Stimulated activated CD4-positive, alpha-beta T cell treated with anti-CD3 and anti-CD28 coated beads, Interleukin-2, amount 100 ng/mL, for 4 hours (primary cell): ENCODE measurements at places on chromosomes 3 and 15.

DNA sequence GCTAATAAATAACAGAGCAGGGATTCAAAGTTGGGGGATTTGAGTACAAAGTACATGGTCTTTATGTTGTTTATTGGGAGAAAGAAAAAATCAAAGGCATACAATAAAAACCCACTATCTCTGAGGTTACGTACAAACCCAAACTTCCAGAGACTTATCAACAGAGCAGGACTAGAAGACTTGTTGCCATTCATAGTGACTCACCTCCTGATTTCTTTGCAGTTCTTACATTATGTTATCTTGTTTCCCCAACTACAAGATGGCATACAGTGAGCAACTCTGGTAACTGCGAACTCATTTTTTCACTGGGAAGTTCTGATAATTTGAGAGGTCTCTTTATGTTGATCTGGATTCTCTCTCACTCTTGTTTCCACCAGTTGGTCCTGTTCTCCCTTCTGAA, 80.6 kb upstream of the ETV5 start:
- no peak for DNase-seq

- DNase-seq = no peak
These were observed 41.8 kb downstream of the SMAD3 start for GRCh38 chr15:67107014-67107812.

DNA sequence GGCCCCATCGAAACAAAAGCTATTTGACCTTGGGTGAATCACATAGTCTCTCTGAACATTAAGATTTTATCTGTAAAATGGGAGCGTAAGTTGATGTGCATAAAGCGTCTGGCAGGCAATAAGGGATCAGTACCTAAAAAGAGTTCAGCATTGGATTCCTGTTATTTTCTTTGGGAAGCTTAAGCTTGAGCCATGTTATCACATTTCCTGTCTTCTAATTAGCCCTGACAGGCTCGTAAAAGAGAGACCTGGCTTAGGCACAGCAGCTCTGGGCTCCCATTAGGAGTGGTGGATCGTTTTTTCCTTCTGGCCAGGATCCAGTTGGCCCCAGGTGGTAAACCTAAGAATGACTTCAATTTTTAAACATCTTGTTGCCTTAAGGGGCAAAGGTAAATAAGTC, 26.0 kb upstream of the CA12 start:
- no peak for DNase-seq

GRCh38 chr3:143648708-143649107, 199.6 kb downstream of the SLC9A9 start:
- DNase-seq = no peak

GRCh38 chr15:34616613-34617012, 33.2 kb upstream of the GOLGA8B start:
- DNase-seq = no peak

DNA sequence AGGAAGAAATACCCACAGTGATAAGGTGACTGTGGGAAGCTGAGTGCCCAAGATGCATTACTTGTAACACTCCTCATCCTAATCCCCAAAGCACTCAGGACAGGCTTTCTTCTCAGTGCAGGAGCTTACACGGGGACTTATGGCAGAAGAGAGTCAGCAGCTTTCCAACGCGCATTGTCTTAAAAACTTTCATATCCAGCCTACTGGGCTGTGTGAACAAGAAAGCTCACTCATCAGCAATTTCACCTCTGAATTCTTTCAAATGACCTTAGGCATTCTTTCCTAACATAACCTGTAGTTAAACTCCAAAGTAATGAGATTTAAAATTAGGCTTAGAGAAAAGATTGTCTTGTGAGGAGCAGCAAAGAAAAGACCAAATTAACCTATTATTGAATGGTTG, 132.3 kb downstream of the KCNAB1 start:
- no peak for DNase-seq

DNA sequence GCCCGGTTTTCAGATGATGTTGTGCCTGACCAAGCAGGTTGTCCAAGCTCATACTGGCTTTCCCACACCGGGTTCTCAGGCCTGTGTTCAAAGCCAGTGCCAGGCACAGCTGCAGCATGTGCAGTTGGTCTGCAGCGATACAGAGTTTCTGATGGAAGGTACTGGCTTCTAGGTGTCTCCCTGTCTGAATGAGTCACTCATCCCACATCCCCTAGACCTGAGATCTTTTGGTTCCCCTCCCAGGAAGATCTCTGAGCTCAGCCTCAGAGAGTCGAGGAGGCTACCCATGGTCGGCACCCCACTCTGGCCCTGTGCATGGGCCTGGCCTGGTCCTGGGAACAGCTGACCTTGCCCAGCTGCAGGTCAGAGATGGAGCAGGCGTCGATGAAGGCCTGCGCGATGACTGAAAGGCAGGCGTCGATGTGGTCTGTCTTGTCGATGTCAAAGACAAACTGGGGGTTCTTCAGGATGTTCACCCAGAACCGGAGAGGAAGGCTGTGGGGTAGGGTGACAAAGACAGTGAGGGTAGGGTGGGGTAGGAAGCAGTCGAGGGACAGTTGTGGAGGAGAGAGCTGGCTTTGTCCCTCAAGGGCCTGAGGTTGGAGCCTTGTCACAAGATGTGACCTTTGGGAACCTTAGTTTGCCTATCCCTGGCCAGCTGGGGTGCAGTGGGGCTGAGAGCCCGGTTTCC, 15.3 kb downstream of the H1-8 start:
- DNase-seq = no peak

GRCh38 chr15:82663186-82663600, 16.0 kb upstream of the CPEB1 start:
- no peak for DNase-seq

- no peak for DNase-seq
These were observed 44.0 kb downstream of the CCDC54 start for GRCh38 chr3:107421170-107421792.

GRCh38 chr3:12975748-12976522, 97.3 kb downstream of the IQSEC1 start:
- no peak for DNase-seq

- no peak for DNase-seq
These were observed 24.4 kb downstream of the ZNF710 start for GRCh38 chr15:90025489-90026033.

DNA sequence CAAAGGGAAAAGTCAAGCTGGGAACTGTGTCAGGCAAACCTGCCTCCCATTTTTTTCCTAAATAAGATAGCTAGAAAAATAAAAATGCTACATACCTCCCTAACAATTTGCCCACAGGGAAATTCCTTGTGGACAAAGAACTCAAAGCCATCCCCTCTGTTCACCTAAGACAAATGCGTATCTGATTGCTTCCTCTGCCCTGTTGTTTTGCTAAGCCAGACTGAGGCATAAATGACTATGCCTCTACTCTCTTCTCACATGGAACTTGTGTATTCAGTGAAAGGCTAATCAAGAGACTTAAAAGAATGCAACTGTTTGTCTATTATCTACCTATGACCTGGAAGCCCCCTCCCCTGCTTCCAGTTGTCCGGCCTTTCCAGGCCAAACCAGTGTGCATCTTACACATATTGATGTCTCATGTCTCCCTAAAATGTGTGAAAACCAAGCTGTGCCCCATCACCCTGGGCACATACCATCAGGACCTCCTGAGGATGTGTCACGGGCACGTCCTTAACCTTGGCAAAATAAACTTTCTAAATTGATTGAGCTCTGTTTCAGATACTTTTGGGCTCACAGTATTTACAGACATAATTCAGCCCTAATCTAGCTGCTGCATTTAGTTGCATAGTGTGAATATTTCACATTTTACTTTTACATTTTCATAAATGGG, 15.8 kb downstream of the CHD2 start:
- DNase-seq = no peak

DNA sequence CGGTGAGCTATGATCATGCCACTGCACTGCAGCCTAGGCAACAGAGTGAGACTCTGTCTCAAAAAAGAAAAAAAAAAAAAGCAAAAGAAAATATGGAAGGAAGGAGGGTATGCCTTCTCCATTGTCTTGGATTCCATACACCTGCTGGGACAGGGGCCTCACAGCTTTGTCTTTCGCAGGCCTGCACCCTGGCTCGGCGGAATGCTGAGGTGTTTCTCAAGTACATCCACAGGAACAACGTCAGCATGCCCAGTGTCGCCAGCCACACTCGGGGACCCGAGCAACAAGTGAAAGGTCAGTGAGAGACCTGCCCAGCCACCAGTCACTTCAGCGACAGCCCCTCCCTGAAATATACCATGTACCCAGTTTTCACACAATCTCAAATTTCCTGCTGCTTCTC, 288.5 kb upstream of the UMPS start:
- DNase-seq = no peak

DNA sequence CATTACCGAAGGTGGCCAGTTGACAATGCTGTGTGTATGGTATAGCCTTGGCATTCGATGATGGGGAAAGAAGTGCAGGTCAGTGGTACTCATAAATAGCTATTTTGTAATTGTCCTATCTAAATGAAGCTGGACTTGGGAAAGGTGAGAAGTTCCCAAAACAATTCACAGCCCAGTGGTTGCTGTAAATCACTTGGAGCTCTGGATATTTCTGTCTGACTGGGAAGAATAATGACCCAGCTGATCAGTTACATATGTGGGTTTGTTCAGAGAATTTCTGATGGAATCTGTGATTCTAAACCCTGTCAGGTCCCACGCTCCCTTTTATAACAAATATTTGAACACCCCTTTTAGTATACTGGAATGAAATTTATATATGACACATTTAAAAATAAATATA, 133.9 kb upstream of the PFN2 start:
- DNase-seq = no peak

DNA sequence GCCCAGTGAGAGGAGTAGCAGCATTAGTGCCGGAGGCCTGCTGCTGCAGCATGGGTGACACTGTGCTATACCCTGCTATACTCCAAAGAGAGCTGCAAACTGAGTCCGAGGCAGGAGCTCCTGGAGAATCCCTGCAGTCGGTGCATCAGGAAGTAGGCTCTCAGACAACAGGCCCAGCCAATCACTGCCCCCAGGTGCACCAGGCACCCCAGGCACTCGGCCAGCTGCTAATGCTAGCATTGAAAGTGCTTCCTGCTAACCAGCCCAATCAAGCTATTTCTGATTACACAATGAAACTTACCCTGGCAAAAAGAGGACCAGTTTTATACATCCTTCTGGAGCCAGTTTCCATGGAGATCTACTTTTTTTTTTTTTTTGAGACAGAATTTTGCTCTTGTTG, 45.6 kb upstream of the IREB2 start:
- DNase-seq = no peak

DNA sequence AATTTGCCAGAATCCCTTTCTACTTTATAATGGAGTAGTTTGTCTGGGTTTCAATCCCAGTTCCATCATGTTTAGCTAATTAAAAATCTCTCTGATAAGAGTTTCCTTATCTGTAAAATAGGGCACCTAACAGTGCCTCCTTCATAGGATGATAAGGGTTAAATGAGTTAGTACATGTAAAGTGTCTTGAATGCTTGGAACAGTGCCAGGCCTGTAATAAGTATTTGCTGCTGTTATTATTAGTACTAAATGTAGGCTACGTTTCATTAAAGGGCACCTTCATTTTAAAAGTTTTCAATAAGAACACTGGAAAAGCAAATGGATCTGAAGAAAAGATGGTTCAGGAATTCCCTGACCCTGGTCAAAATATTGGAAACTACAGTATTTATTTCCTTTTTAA, 11.8 kb upstream of the SLC2A2 start:
- no peak for DNase-seq

GRCh38 chr15:68525815-68526214, 53.0 kb upstream of the CORO2B start:
- DNase-seq = no peak

DNA sequence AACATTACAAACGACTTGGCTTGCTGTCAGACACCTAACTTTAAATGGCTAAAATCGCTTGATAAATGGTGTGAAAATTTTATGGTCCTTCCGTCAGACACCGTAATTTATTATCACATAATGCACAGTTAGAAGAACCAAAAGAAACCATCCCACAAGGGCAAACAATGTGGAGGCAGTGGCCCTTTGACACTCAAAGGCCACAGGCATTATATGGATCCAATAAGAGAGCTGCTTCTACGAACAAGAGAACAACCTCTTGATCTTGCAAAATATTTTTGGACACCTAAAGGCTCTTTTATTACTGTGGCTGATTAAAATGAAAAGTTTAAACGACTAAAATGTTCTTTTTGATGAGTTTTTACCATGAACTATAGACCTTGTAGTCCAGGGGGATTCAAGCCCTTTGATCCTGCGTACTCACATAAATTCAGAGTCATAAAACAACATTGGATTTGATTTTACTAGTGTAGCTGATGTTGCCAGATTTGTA, 202.8 kb downstream of the FMN1 start:
- DNase-seq = no peak

DNA sequence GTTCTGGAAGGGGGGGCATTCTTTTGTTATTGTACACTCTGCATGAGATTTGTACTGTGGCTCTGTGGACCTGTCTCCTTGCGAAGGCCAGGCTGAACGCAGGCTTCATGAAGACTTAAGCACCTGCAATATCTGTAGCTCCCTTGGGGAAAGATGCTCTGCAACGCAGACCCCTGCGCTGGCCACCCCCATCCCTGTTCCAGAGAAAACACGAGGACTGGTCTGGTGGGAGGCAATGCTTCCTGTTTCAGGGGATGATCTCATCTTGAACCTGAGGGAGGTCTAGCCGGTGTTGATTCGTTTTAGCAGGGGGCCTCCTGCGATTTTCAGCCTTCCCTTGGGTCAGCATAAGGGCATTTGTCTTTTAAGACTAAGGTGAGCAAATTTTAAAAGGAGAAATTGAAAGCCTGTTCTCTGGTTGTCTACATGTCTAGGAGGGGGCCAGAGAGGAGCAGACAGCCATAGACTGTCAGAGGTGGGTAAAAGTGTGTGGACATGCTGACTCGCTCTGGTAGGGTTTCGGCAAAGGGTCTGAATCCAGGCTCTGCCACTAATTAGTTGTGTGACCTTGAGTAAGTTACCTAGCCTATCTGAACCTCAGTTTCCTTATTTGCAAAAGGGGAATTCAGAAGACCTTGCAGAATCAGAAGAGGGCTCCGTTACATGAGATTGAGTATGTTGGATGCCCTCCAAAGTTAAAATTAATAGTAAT, 80.9 kb upstream of the RASGRF1 start:
- no peak for DNase-seq

DNA sequence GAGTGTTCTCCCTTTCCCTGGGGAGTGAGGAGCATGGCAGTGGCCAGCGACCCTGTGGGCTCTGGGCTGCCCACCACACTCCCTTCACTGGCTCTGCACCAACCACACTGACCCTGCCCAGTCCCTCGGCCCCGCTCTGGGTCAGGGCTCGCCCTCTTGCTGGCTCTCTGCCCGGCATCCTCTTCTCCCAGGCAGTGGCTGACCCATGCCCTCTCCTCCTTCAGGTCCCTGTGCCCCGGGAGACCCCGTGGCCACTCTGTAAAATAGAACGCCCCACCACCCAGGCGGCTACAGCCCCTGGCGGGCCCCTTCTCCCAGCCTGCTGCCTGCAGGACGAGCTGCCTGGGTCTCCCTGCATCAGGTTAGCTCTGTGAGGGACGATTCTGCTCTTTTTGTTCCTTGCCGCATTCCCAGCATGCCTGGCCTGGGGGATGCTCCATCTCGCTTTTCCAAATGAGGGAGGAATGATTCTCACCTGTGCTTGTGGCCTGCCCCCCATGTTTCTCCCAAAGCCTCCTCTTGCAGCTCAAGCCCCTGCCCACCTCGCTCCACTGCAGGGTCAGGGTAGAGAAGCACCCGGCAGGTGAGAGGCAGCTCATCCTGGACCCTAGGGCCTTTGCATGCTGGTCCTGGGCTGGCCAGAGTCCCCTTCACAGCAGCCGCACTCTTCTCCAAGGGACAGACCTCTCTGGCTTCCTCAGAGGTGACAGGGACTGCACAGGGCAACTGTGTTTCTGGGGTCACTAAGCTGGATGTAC, 14.5 kb upstream of the CFAP100 start:
- no peak for DNase-seq
